ENCODE measurements at places on chromosomes 13 and 19.

DNA sequence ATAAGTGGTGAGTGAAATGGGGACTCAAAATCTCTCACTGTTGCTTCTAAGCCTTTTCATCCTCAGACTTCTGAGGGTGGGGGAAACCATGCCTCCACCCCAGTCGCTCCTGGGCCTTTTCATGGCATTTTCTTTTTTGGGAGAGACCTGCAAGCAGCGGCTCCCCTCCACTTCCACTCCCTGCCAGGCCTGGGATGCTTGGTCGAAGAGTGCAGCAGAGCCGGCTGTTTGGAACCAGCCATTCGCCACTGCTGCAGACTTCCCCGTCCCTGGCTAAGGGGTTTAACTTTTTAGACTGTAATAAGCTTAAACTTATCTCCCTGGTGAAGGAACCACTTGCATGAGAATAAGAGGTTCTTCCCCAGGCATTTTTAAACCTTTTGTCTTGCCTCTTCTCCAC, 617.2 kb downstream of the PCDH9 start:
- H3K27me3 ChIP-seq = no peaks in the 10 kb centered on the region
- no peak overlapping the region for H3K4me3 ChIP-seq
- DNase-seq = no peak
- no peaks in the 10 kb centered on the region for H3K36me3 ChIP-seq
- H3K27ac ChIP-seq = no peak overlapping the region

DNA sequence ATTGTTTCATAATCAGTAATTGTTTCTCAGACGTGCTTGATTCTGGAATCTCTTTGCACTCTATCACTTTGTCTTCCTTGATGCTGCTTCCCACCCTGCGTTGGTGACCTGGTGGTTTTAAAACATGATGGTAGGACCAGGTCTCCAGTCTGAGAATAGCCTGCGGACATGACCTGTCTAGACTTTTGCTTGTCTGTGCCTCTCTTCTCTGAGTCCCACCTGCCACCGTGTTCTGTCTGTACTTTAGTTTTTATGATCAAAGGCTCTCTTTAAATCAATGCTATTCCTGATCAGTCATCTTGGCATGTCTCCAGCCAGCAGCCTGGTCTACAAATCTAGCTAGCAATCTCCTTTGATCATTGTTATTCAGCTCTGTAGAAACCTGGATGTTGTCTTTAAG, 933.9 kb downstream of the DIAPH3 start:
- H3K36me3 ChIP-seq = no peaks in the 10 kb centered on the region
- H3K27me3 ChIP-seq = no peaks in the 10 kb centered on the region
- DNase-seq = no peak
- H3K4me3 ChIP-seq = no peak overlapping the region
- H3K27ac ChIP-seq = no peak overlapping the region
- no peaks in the 10 kb centered on the region for H3K4me1 ChIP-seq

- H3K27me3 ChIP-seq = no peaks in the 10 kb centered on the region
- no peak overlapping the region for H3K27ac ChIP-seq
- DNase-seq = no peak
- H3K36me3 ChIP-seq = no peaks in the 10 kb centered on the region
These were observed 1599.2 kb downstream of the EFNB2 start for GRCh38 chr13:104936304-104936703.

DNA sequence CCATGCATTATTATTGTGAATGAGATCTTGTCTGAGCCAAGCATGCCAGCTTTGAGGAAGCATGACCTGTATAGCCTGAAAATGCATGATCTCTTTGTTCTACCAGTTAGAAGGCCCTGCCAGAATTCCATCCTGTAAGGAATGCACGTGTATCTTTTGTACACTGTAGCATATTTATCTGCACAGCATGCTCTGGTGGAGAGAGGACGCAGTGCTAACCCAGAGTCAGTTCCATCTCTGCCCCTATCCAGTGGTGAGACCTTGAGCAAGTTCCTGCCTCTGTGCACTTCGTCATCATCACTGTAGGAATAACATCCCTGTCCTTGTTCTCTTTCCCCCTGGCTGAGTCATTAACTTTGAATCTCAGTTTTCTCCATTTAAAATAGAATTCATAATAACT, 233.8 kb downstream of the SLC7A1 start:
- H3K4me3 ChIP-seq = no peak overlapping the region
- no peaks in the 10 kb centered on the region for H3K36me3 ChIP-seq
- no peak overlapping the region for H3K27ac ChIP-seq
- DNase-seq = no peak

DNA sequence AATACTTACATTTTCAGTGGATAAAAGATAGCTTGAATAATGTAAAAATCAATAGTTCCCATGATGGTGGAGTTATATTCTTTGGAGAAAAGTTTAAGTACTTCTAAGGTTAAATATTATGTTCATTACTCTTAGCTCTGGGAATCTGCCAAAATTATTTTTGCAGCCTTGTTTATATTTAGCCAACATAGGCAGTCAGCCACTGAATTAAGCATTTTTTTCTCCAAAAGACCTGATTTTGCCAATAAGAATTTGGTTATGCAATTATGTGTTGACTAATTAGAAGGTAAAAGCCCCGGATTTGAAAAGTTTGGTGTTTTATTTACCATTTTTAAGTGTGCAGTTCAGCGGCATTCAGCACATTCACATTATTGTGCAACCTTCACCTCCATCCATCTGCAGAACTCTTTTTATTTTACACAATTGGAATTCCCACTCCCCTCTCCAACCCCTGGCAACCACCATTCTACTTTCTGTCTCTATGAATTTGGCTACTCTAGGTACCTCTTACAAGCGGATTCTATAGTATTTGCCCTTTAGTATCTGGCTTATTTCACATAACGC, 90.1 kb upstream of the C1QTNF9B start:
- peaks cover 29% of the 10 kb centered on the region for H3K27me3 ChIP-seq
- H3K4me3 ChIP-seq = no peak overlapping the region
- H3K36me3 ChIP-seq = no peaks in the 10 kb centered on the region
- peaks cover 5% of the 10 kb centered on the region for H3K4me1 ChIP-seq
- no peak for DNase-seq

DNA sequence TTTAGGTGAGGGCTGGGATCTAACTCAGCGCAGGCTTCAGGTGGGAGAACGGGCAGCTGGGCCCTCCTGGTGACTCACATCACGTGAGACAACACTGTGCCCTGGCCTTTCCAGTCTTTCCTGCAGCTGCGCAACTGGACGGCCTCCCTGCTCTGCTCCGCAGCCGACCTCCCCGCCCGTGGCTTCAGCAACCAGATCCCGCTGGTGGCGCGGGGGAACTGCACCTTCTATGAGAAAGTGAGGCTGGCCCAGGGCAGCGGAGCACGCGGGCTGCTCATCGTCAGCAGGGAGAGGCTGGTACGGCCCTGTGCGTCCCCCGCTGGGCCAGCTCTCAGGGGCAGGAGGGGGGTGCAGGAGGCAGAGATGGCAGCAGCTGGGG, 8.8 kb downstream of the SPPL2B start:
- DNase-seq = no peak
- no peak overlapping the region for H3K4me3 ChIP-seq
- no peaks in the 10 kb centered on the region for H3K27me3 ChIP-seq

GRCh38 chr13:71613066-71613745, 253.8 kb downstream of the DACH1 start:
- no peak overlapping the region for H3K27ac ChIP-seq
- H3K36me3 ChIP-seq = no peaks in the 10 kb centered on the region
- H3K27me3 ChIP-seq = no peaks in the 10 kb centered on the region
- DNase-seq = no peak
- no peak overlapping the region for H3K4me3 ChIP-seq

- peaks cover 68% of the 10 kb centered on the region for H3K36me3 ChIP-seq
- no peak for DNase-seq
- no peaks in the 10 kb centered on the region for H3K27me3 ChIP-seq
- H3K27ac ChIP-seq = peak overlapping the region; percentile 99
These were observed 846 bp downstream of the RPL13A start for GRCh38 chr19:49488046-49488862.

DNA sequence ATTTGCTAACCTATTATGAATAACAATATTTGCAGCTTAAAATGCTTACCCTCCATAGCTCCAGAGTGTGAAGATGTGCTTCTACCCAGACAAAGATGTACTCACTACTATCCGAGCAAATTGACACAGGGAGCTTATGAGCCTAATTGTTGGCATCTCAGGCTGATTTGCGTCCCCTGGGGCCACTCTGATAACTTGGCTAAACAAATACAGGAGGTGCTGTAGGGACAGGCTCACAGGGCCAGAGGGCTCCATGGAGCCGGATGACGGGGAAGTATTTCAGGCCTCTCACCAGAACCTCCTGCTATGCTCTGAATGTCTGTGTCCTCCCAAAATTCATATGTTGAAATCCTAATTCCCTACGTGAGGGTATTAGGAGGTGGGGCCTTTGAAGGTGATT, 26.7 kb upstream of the C19orf12 start:
- H3K4me3 ChIP-seq = no peak overlapping the region
- H3K36me3 ChIP-seq = no peaks in the 10 kb centered on the region
- DNase-seq = no peak
- H3K27me3 ChIP-seq = peaks cover 73% of the 10 kb centered on the region

- no peaks in the 10 kb centered on the region for H3K4me1 ChIP-seq
- H3K27me3 ChIP-seq = no peaks in the 10 kb centered on the region
- no peak overlapping the region for H3K4me3 ChIP-seq
- H3K27ac ChIP-seq = no peak overlapping the region
- no peaks in the 10 kb centered on the region for H3K36me3 ChIP-seq
- no peak for DNase-seq
These were observed 282.9 kb upstream of the SLITRK6 start for GRCh38 chr13:86082121-86082520.

DNA sequence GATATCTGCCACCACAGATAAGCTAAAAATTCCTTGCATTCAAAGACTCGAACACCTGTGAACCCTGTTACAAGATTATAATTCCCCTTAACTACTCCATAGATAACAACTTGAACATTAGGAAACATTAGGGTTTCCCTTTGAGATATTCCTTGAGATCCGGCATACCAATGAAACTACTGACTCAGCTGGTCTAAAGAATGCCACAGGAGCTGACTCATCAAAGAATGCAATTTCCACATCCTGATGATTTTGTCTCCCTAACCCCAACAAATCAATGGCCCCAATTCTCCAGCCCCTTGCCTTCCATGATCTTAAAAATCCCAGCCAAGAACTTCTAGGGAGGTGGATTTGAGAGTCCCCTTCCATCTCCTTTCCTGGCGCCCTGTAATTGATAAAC, 35.6 kb upstream of the ZNF599 start:
- H3K27me3 ChIP-seq = no peaks in the 10 kb centered on the region
- H3K4me3 ChIP-seq = no peak overlapping the region
- no peak overlapping the region for H3K27ac ChIP-seq
- H3K36me3 ChIP-seq = no peaks in the 10 kb centered on the region
- H3K4me1 ChIP-seq = no peaks in the 10 kb centered on the region

DNA sequence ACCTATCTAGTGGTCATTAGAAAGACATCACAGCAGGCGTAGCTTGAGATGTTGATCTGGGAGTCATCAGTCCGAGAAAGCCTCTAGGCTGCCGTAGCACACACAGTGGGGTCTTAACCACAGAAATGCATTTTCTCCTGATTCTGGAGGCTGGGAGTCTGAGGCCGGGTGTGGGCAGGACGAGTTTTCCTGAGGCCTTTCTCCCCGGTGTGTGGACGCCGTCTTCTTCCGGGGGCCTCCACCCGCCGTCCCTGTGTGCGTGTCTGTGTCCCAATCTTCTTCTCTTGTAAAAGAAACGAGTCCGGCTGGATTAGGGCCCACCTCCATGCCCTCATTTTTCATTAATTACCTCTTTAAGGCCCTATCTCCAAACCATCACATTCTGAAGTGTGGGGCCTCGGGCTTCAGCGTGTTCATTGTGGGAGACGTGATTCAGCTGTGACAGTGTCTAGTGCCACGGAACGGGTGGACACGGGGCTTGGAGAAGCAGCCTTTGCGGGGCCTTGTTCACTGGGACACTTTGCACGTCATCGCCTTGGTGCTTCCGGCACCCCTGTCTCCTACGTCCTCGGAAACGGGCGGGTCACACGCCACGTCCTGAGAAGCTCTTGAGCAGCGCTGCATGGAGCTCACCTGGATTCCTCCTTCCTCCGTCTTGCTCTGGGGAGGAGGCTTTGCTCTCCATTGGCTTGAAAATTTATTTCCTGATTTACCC, 208.9 kb upstream of the SOX1 start:
- no peak overlapping the region for H3K4me3 ChIP-seq
- H3K36me3 ChIP-seq = no peaks in the 10 kb centered on the region
- H3K27ac ChIP-seq = no peak overlapping the region
- H3K4me1 ChIP-seq = no peaks in the 10 kb centered on the region
- no peaks in the 10 kb centered on the region for H3K27me3 ChIP-seq
- no peak for DNase-seq
